Activated CD4-positive, alpha-beta T cell treated with anti-CD3 and anti-CD28 coated beads, Interleukin-2, amount 10 ng/mL, durations not matched to agents 7 days and 5 days (primary cell): ENCODE measurements at places on chromosomes 3 and 15. TPM values are rescaled to one million over a fixed set of nuclear protein-coding genes. Genes with fewer than 3 reads are reported as not detected.

GRCh38 chr15:99059010-99059981, 45.6 kb upstream of the SYNM start:
- peaks cover 8% of the 10 kb centered on the region for H3K4me1 ChIP-seq
- peak overlapping the region; percentile 54 for H3K4me3 ChIP-seq
- no peaks in the 10 kb centered on the region for H3K36me3 ChIP-seq
- H3K27ac ChIP-seq, result no peak overlapping the region
- H3K27me3 ChIP-seq, result peaks cover 35% of the 10 kb centered on the region

DNA sequence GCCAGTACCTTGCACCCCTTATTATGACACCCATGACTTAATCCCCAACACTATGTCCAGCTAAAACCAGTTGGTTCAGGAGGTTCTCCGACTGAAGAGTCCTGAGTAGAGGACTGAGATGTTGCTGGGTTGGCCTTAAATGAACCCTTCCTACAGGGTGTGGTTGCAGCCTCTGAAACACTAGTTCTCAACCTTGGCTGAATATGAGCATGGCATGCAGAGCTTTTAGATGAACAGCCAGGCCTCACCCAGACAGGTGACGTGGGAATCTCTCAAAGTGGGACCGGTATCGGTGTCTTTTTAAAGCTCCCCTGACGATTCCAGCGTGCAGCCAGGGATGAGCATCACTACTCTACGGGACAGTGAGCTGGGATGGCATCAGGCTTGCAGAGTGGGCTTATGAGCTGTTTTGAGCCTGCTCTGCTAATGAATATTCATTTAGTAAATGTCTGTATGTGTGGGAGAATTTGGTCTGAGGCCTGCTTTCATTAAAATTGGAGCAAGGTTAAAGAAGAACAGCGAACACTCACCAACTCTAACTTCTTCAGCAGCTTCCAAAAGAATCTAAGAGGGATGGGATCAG, 79.7 kb upstream of the PRICKLE2 start:
- no peaks in the 10 kb centered on the region for H3K4me1 ChIP-seq
- H3K27me3 ChIP-seq, result peaks cover 7% of the 10 kb centered on the region
- no peak overlapping the region for H3K27ac ChIP-seq
- H3K36me3 ChIP-seq, result no peaks in the 10 kb centered on the region
- DNase-seq, result no peak
- H3K4me3 ChIP-seq, result no peak overlapping the region

DNA sequence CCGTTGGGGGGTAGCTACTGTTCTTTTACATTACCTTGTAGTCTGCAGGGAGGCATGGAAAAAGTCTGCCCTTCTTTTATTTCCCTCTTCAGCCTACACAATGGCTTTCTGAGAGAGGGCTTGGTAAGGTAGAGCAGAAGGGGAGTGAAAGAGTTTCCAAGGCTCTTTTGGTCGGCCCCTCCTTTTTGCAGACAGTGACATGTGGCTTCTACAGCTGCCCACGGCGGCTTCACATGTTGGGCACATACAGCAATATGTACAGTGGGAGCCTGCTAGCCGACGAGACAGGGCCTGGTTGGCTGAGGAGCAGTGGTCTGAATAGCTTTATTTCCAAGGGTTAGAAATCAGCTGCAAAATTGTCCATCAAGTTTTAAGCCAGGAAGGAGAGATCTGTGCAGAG, 4.0 kb downstream of the INAFM2 start:
- H3K27me3 ChIP-seq, result peaks cover 5% of the 10 kb centered on the region
- no peak overlapping the region for H3K4me3 ChIP-seq
- no peak overlapping the region for H3K27ac ChIP-seq
- no peak for DNase-seq
- H3K4me1 ChIP-seq, result peaks cover 26% of the 10 kb centered on the region
- H3K36me3 ChIP-seq, result peaks cover 5% of the 10 kb centered on the region

DNA sequence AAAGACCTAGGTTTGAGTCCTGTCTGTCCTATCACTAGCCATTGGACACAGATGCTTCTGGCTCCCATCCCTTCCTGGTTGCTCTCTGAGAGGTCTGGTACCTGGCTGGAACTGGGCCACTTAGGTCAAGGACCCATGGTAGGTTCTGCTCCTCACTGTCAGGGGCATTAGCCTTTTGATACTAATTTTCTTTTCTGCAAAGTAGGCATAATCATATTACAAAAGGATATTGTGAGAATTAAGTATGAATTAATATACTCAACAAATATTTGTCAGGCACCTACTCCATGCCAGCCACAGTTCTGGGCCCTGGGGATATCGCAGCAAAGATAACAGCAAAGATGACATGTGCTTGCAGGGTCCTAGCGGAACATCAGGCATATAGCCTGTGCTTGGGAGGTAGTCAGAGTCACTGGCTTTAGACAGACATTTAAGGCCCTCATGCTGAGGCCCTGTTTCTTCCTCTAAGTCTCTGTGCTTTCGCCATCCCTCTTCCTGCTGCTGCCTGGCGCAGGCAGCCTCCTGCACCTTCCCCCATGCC, 25.6 kb upstream of the LCTL start:
- no peak for DNase-seq
- no peak overlapping the region for H3K4me3 ChIP-seq
- no peaks in the 10 kb centered on the region for H3K4me1 ChIP-seq
- no peaks in the 10 kb centered on the region for H3K27me3 ChIP-seq
- no peak overlapping the region for H3K27ac ChIP-seq
- no peaks in the 10 kb centered on the region for H3K36me3 ChIP-seq

DNA sequence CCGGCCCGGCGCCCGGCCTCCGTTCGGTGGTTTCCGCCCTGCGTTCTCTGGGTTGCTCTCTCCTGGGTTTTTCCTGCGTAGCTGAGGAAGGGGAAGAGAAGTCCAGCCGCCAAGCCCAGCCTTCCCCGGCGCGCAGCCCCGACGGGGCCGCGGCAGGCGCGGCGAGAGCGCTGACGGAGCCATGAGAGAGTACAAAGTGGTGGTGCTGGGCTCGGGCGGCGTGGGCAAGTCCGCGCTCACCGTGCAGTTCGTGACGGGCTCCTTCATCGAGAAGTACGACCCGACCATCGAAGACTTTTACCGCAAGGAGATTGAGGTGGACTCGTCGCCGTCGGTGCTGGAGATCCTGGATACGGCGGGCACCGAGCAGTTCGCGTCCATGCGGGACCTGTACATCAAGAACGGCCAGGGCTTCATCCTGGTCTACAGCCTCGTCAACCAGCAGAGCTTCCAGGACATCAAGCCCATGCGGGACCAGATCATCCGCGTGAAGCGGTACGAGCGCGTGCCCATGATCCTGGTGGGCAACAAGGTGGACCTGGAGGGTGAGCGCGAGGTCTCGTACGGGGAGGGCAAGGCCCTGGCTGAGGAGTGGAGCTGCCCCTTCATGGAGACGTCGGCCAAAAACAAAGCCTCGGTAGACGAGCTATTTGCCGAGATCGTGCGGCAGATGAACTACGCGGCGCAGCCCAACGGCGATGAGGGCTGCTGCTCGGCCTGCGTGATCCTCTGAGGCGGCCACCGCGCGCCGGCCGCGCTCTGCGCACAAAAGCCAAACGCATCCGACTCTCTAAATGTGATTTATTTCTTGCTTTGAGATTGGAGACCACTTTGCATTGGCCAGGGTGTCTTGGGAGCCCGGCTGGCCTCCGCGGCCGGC, 727 bp downstream of the RAP2B start:
- no peaks in the 10 kb centered on the region for H3K27me3 ChIP-seq
- H3K4me1 ChIP-seq, result peaks cover 53% of the 10 kb centered on the region
- peak overlapping the region; percentile 99 for H3K4me3 ChIP-seq
- DNase-seq, result peak; percentile 43

GRCh38 chr15:60651101-60651500, 172.2 kb upstream of the ICE2 start:
- no peaks in the 10 kb centered on the region for H3K36me3 ChIP-seq
- peaks cover 37% of the 10 kb centered on the region for H3K4me1 ChIP-seq
- H3K27me3 ChIP-seq, result peaks cover 4% of the 10 kb centered on the region
- H3K4me3 ChIP-seq, result no peak overlapping the region

DNA sequence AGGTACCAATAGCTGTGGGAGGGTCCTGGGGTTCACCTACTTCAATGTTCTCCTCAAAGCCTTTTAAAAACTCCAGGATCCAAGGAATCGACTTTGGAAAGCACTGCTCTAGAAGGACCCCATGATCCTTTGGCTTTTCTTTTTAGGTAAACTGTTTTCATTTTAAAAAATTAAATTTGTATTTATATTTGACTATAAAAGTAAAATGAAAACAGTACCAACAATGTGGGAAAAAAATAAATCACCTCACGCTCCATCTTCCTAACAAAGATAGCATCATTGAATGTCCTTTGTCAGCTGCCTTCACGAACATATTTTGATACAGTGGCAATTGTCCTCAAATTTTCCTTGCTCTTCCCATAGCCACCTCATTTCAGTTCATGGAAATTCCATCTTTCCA, 127.5 kb downstream of the PLD1 start:
- no peaks in the 10 kb centered on the region for H3K36me3 ChIP-seq
- H3K4me3 ChIP-seq, result no peak overlapping the region
- no peak for DNase-seq

DNA sequence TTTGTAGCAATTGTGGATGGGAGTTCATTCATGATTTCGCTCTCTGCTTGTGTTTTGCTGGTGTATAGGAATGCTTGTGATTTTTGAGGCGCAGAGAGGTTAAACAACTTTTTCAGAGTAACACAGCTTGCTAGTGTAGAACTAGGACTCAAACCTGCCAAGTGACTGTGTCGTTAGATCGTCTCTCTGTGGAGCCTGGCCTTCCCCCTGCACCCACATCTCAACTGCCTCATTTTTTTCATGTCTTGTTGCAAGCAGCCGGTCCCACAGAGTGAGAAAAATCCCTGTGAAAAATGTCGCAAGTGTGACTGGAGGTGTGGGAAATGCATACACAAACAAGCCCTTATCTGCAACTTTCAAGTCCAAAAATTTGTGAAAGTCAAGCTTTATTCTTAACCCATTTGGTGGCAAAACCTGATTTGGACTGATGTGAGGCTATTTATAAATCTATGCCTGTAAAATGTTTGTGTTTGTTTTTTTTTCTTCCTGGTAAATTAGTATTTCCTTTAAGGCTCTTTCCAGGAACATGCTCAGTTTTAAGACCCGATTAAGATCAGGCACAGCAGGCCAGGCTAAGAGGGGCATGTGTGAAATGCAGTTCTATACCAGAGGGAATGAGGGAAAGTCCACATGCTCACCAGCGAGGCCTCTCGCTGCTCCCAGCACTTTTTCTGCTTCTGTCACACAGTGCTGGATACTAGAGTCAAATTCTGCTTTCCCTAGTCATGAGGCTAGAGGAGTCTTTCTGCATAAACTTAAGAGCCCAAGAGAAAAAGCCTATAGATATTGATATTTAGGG, 25.8 kb downstream of the ST6GAL1 start:
- H3K27me3 ChIP-seq, result no peaks in the 10 kb centered on the region
- H3K27ac ChIP-seq, result no peak overlapping the region
- peaks cover 66% of the 10 kb centered on the region for H3K36me3 ChIP-seq
- H3K4me1 ChIP-seq, result peaks cover 65% of the 10 kb centered on the region

DNA sequence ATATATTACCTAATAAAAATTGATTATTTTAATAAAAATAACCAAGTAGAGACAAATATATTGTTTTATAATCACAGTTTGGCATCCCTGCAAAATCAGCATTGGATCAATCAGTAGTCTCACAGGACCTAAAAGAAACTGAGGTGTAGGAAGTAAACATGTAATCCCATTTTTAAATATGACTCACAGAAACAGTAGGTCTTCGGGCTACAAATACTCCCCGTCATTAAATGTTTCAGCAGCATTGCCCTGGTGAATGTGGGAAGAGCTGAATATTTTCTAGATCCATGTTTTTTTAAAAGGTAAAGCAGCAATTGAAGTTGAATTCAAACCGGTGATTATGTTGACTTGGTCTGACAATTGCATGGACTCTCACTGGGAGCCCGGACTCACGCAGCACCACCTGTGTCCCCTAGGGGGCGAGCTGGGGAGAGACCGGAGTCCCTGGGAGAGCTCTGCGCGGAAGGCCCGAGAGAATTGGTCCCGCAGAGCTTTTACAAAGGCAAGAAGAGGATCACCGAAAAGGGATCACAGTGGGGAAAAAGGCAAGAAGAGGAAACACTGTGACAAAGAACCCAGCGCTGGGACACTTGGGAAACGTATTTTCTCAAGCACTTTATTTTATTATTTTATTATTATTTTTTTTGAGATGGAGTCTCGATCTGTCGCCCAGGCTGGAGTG, 17.2 kb upstream of the USP3 start:
- peaks cover 65% of the 10 kb centered on the region for H3K4me1 ChIP-seq
- peak overlapping the region; percentile 7 for H3K27ac ChIP-seq
- H3K27me3 ChIP-seq, result no peaks in the 10 kb centered on the region
- H3K36me3 ChIP-seq, result no peaks in the 10 kb centered on the region

- no peak overlapping the region for H3K4me3 ChIP-seq
- H3K27ac ChIP-seq, result no peak overlapping the region
- H3K4me1 ChIP-seq, result peaks cover 6% of the 10 kb centered on the region
- no peaks in the 10 kb centered on the region for H3K36me3 ChIP-seq
These were observed 4.0 kb downstream of the CCDC33 start for GRCh38 chr15:74240002-74240568.

- no peak overlapping the region for H3K27ac ChIP-seq
- H3K27me3 ChIP-seq, result no peaks in the 10 kb centered on the region
- no peak overlapping the region for H3K4me3 ChIP-seq
- H3K36me3 ChIP-seq, result no peaks in the 10 kb centered on the region
- peaks cover 12% of the 10 kb centered on the region for H3K4me1 ChIP-seq
These were observed 77.4 kb upstream of the HERC1 start for GRCh38 chr15:63911160-63911559.

- DNase-seq, result no peak
- H3K27me3 ChIP-seq, result peaks cover 13% of the 10 kb centered on the region
- H3K27ac ChIP-seq, result no peak overlapping the region
- H3K4me1 ChIP-seq, result no peaks in the 10 kb centered on the region
- no peak overlapping the region for H3K4me3 ChIP-seq
These were observed 210.8 kb downstream of the GAP43 start for GRCh38 chr3:115834068-115834467.

DNA sequence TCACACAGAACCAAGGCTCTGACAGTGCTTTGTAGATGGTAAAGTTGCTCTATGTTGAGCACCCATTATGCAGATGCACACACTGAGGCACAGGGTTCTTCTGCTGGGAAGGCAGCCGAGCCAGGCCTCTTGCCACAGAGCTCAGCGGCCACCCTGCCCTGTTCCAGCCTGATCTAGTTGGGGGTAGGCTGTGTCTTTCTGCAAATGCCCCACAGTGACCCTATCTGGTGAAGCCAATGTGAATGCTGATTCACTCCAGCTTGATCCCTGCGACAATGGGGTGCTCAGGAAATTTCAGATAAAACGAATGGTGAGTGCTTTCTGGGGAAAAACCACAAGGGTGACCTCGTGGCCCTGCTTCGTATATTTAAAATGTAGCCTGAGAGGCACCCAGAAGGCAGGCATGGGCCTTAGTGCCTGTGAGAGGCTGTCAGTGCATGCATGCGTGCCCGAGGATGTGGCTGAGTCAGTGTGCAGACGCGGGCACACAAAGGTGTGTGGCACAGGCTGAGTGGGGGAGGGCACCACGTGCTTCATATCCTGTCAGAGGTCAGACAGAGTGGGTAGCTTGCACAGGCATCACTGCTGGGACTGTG, 85.7 kb downstream of the ATP2B2 start:
- no peak overlapping the region for H3K4me3 ChIP-seq
- peaks cover 12% of the 10 kb centered on the region for H3K4me1 ChIP-seq
- peak; percentile 61 for DNase-seq
- peaks cover 4% of the 10 kb centered on the region for H3K27me3 ChIP-seq
- no peaks in the 10 kb centered on the region for H3K36me3 ChIP-seq
- peak overlapping the region; percentile 22 for H3K27ac ChIP-seq

GOLGA6L7 gene
- not detected for total RNA-seq

DUSP7 gene
- 38.3 TPM for total RNA-seq

BSN gene
- 0.07 TPM for total RNA-seq

FBLN2 gene
- total RNA-seq, result not detected
